ENCODE measurements at places on chromosomes 6 and 20.

DNA sequence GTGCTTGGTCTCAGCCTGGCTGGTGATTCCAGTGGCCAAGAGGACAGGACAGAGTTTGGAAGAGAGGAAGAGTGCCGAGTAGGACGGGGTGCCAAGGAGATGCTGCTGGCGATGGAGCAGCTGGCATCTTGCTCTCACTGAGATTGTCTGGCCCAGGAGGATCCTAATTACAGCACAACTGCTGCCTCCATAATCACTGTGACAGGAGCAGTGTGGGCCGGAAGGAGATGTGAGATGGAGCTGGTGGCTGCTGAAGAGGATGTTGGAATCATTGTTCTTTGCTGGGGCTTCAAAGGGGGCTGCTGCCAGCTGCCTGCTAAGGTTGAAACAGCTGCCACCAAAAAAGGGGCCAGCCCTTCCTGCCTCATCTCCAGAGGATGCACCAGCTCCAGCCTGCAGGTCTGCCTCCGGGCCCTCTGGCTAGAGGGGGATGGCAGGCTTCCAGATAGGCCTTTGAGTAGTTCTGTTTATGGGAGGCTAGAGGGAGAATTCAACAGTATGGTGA, 214.4 kb downstream of the RNF144B start:
- DNase-seq: no peak

GRCh38 chr6:128491100-128491581, 29.3 kb downstream of the PTPRK start:
- no peak for DNase-seq

DNA sequence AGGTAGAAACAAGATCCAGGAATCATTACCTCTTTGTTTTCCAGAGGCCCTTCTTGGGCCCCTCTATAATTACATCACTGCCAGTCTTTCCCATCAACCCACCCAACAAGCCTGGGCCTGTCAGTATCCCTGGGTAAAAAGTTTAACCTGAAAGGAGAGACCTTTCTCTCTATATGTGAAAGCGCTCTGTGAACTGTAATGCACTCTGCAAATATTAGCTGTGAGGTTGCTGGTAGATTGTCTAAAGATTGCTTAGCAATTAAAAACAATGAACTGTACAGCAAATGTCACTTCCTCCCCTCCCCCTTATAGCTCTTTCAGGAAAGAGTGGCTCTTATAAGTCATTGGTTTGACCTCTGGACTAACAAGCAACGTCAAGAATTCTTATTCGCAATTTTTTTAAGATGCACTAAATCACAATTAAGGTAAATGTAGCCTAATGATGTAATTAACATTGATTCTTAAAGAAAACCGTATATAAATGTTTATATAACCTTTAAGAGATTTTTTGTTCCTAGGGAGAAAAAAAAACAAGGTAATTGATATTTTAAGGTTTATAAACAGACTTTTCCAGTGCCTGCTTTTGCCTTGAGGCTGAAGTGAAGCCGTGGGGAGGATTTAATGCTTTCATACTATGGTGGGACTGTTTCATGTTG, 18.4 kb downstream of the ECT2L start:
- no peak for DNase-seq

DNA sequence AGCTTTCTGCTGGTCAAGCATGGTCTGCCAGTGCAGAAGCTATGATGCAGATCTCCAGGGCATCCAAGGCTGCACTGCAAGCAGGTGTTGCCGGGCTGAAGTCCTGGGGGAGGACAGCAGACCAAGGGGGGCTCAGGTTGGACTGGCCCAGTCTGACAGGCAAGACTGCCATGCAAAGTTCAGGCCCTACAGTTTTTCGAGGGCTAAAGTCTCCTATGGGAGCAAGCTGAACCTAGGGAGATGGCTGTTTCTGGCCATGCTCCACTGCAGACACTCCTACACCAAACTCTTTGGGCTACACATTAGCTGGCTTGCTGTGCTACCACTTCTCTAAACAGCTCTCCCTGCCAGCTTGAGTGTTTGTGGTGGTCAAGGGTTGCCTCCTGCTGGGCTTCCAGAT, 130.0 kb upstream of the SYNCRIP start:
- DNase-seq: no peak

GRCh38 chr6:73169111-73169510, 56.2 kb downstream of the KHDC1L start:
- DNase-seq: no peak

Measured in activated T-cell treated with anti-CD3 and anti-CD28 coated beads for 24 hours (primary cell).